ENCODE measurements at places on chromosomes 6 and 20.

DNA sequence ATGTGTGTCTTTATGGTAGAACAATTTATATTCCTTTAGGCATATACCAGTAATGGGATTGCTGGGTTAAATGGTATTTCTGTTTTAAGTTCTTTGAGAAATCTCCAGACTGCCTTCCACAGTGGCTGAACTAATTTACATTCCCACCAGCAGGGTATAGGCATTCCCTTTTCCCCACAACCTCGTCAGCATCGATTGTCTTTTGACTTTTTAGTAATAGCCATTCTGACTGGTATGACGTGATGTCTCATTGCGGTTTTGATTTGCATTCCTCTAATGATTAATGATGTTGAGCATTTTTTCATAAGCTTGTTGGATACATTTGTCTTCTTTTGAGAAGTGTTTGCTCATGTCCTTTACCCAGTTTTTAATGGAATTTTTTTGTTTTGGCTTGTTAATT lies 5.3 kb upstream of the TASP1 start:
- DNase-seq = no peak

DNA sequence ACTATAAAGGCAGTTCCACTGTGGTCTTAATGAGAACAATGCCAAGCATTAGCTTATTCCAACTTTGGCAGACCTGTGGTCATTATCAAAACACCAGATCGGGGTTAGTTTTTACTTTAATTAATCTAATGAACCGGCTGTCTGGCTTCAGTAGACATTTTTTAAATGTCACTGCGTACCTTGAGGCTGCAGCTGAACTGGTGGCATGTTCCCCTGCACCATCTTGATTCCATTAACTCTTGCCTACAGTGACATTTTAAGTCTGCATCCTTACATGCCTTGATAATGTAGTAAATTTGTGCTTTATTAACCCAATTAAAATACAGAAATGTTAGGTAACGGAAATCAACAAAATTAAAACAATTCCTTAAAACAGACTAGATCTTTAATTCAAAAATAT lies 127.0 kb downstream of the KIF16B start:
- DNase-seq = no peak

GRCh38 chr6:30676660-30677285 lies 4.0 kb upstream of the DHX16 start:
- DNase-seq = no peak

- no peak for DNase-seq
These were observed 512.8 kb upstream of the CHD6 start for GRCh38 chr20:42130810-42131596.

- DNase-seq = no peak
These were observed 200.4 kb downstream of the C6orf118 start for GRCh38 chr6:165109011-165109410.

- DNase-seq = no peak
These were observed 71.8 kb downstream of the ATG5 start for GRCh38 chr6:106253731-106254130.

DNA sequence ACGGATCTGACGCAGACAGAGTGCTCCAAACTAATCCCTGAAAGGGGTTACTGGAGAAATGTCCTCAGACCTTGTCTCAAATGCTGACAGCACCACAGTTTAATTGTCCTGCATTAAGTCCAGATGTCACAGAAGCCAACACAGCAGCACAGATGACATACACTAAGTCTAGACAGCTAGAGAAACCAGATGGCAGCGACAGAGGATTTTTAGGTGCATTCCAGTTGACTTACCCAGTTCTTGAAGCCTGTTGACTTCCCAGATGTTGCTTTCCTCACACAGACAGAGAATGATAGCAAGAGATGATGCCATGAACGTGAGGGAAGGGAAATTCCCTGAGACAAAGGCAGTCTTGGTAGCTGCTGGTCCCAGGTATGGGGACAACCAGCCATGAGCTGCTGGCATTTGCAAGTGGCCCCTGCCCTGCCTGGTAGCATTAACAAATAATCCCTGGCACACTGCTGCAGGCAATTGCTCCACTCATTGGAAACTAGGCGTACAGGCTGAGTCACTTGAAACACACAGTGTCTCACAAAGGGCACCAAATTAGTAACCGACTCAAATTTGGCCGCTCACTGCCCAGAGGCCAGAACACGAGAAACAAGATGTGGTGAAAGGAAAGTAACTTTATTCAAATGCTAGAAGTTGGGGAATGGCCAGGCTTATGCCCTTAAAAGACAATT lies 52.2 kb downstream of the ADGB start:
- DNase-seq = no peak

GRCh38 chr6:50637267-50637666 lies 76.1 kb upstream of the TFAP2D start:
- no peak for DNase-seq

GRCh38 chr6:169828176-169828575 lies 76.8 kb downstream of the ERMARD start:
- no peak for DNase-seq
